ENCODE measurements at places on chromosomes 3 and 15. TPM values are rescaled to one million over a fixed set of nuclear protein-coding genes. Genes with fewer than 3 reads are reported as not detected.

GRCh38 chr3:109853077-109853731 is 515.9 kb upstream of the DPPA4 start:
- no peak for DNase-seq

DNA sequence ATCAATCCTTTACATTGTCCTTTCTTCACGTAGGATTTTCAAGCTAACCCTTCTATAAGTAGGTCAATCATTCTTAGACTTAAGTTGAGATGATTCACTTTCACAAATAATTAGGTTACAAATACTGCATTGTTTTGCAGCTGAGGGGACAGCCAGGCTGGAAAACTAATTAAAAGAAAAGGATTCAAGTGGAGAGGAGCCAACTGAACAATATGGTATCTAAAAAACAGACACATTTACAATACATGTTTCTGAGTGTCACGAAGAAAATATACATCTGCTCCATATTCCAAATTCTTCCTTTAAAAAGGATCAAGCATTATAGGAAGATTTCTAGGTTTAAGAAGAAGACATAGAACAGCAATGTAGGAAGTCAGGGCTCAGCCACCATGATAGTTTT is 70.2 kb downstream of the PEAK1 start:
- DNase-seq, result no peak

DNA sequence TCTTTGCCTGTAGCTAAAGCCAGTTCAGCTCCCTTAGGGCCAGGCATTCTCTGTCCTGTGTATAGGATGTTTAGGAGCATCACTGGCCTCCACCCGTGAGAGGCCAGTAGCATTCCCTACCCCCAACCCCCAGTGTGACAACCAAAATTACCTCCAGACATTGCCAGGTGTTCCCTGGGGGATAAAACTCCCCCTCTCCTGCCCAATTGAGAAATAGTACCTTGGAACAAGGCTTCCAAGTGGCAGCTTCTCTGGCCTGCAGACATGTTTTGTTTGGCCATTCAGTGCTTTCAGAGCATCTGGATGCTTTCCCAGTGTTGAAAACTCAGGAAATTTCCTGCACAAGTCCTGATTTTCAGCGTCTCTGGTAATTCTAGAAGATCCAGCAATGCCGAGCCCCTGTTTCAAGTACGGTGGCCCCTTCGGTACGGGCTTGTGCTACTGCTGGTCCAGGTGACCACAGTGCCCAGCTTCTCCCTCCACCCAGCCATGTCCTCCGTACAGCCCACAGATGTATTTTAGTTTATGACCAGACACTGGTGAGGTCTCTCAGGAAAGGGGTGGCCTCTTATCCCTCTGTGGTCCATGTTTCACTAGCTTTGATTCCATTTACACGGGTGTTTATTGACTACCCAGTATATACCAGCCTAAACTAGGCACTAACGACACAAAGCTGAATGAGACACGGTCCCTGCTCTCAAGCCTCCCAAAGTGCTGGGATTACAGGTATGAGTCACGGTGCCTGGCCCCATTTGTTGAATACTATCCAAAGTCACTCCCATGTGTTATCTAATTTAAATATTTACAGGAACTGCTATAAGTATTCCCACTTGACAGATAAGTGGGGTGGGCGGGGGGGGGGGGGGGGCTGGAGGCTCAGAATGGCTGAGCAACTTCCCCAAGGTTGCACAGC is 125.4 kb upstream of the RAD18 start:
- DNase-seq, result no peak

INSYN1 gene
- not detected for total RNA-seq

DNA sequence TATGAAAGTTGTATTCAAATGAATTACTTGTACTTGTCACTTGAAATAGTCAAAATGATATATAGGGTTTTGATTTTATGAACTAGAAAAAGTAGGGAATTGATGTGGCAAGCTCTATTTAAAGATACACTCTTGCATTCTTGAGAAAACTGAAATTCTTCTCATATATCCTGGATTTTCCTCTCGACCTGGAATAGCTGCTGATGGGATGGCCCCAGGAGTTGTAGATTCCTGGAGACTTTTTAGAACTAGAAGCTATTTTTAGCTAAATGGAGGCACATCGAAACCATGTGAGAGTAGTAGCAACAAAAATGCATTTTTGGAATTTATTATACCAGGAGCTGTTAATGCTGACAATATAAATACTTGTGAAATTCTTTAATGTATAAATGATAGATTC is 125.9 kb downstream of the LEKR1 start:
- DNase-seq, result no peak

GRCh38 chr3:146067048-146067447 is 93.9 kb downstream of the PLOD2 start:
- no peak for DNase-seq

EXD1 gene
- not detected for total RNA-seq

- DNase-seq, result no peak
These were observed 441.2 kb downstream of the ROBO1 start for GRCh38 chr3:79326642-79327041.

DNA sequence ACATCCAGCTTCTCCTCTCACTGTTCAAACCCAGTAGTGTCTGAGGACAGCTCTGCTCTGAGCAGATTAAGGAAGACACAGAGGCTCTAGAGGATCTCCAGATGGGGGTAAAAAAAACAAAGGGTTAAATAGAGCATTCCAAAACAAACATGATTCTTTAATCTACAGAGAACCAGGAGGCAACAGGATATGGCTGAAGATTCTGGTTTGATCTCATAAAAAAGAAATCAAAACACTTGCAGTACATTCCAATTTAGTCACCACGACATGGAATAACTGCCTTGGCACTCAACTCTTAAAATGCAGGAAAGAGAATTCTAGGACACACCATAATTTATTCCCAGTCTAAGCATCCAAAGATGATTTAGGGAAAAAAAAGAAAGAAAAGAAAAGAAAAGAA is 32.0 kb downstream of the TM4SF4 start:
- DNase-seq, result no peak

ASB14 gene
- total RNA-seq, result not detected

GRCh38 chr3:15081960-15082664 is 16.8 kb downstream of the RBSN start:
- DNase-seq, result no peak

FGF7 gene
- not detected for total RNA-seq

GRCh38 chr15:41825572-41826535 is 2.0 kb upstream of the JMJD7 start:
- no peak for DNase-seq

DNA sequence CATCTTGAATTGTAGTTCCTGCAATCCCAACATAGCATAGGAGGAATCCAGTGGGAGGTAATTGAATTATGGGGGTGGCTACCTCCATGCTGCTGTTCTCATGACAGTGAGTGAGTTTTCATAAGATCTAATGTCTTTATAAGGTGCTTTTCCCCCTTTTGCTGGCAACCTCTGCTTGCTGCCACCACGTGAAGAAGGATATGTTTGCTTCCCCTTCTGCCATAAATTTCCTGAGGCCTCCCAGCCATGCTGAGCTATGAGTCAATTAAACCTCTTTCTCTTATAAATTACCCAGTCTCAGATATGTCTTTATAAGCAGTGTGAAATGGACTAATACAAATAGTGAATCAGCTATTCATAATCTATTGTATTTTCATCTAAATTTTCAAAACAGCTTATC is 537.3 kb downstream of the EPHA3 start:
- DNase-seq, result no peak

GRCh38 chr3:150984066-150984465 is 11.5 kb upstream of the CLRN1 start:
- DNase-seq, result no peak

- peak; percentile 17 for DNase-seq
These were observed 70.7 kb downstream of the ANXA2 start for GRCh38 chr15:60326824-60327654.

GRCh38 chr3:41158947-41159346 is 40.4 kb upstream of the CTNNB1 start:
- DNase-seq, result no peak

GRCh38 chr3:125594581-125595011 is 701 bp downstream of the OSBPL11 start:
- no peak for DNase-seq

IL16 gene
- 73.8 TPM for total RNA-seq

ACTC1 gene
- total RNA-seq, result not detected

DNA sequence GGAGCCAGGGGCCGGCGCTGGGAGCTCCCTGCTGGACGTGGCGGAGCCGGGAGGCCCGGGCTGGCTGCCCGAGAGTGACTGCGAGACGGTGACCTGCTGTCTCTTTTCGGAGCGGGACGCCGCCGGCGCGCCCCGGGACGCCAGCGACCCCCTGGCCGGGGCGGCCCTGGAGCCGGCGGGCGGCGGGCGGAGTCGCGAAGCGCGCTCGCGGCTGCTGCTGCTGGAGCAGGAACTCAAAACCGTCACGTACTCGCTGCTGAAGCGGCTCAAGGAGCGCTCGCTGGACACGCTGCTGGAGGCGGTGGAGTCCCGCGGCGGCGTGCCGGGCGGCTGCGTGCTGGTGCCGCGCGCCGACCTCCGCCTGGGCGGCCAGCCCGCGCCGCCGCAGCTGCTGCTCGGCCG is 1.5 kb downstream of the SMAD6 start:
- no peak for DNase-seq

DNA sequence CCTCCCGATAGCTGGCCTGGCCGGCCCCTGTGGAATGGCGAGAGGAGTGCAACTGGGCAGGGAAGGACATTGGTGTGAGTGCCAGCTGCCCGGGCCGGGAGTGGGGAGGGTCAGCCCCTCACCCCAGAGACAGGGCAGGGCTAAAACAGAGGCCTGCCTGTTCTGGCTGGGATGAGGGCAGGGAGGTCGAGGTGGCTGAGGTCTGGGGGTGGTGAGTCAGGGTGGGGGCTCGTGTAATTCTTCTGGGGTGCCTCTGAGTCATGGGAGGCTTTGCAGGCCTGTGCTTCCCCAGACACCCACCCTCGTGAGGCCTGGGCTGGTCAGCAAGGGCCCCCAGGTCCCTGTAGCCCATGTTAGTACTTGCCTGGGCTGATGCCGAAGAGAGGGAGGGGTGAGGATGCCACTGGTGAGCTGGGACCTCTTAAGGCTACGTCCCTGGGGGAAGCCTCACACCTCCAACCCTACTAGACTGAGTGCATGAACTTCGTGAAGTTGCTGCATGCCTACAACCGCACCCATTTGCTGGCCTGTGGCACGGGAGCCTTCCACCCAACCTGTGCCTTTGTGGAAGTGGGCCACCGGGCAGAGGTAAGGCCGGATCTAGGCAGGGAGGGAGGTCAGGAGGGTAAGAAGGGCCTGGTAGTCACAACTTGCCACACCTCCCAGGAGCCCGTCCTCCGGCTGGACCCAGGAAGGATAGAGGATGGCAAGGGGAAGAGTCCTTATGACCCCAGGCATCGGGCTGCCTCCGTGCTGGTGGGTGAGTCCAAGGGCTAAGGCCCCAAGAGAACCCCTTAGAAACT is 1.7 kb downstream of the SEMA3B start:
- DNase-seq, result no peak

DNA sequence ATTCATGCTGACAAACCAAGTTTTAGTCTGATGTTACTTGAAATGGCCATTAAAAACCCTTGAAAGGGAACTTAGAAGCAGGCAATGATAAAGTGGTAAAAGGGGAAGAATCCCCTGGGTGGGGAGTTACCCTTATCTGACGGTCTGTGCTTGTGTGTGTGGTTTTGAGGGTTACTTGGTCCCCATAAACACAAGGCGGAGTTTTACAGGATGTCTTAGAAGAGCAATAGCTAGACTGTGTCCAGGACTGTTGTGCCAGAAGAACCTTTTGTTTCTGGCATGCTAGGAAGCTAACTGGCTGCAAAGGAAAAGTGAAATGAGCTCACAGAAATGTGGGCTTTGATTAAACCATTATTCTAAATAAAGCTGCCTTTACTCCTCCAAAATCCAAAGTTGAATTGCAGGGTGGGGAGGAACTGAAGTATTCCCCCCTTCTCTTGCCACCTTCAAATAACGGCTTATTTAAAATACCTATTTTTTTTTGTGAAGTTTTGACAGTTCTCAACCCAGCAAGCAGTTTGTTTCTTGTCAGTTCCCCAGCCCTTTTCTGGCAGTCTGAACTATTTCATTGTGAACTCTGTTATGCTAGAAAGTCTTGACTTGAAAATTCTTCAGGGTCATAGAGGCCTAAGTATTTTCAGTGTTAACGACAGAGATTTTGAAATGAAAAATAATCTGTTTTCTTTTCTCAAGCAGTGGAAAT is 443.5 kb downstream of the OTOL1 start:
- no peak for DNase-seq

DNA sequence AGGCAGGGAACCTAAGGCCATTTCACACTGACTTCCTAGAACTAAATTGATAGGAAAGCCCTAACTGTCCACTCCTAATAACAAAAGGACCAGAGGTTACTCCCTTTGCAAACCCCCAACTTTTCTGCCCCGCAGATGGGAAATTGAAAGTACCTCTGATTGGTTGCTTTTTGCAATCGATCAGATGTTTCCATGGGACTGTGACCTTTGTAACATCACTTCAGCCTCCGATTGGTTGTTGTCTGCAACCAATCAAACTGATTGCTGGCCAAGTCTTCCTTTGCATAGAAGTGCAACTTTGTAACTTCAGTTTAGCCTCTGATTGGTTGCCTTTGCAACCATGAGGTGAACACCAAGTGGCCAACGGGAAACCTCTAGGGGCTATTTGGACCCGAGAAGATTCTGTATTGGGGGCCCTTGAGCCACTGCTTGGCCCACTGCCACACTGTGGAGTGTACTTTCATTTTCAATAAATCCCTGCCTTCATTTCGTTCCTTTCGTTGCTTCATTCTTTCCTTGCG is 11.3 kb upstream of the KNL1 start:
- DNase-seq, result no peak

- peak; percentile 26 for DNase-seq
These were observed 13.7 kb downstream of the NTRK3 start for GRCh38 chr15:88242586-88243555.

DNA sequence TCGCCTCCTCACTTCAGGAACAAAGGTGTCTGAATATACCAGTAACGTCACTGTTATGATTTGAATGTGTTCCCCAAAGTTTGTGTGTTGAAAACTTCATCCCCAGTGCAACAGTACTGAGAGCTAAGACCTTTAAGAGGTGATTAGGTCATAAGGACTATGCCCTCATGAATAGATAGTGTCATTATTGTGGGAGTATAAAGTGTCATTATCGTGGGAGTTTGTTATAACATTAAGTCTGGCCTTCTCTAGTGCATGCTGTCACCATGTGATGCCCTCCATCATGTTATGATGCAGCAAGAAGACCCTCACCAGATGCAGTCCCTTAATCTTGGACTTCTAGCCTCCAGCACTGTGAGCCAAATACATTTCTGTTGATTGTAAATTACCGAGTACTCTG is 53.7 kb upstream of the TLE3 start:
- no peak for DNase-seq

- no peak for DNase-seq
These were observed 200.2 kb upstream of the LINGO1 start for GRCh38 chr15:77832874-77833273.

GRCh38 chr3:176971613-176972174 is 225.6 kb downstream of the TBL1XR1 start:
- DNase-seq, result no peak
